ENCODE measurements at places on chromosomes 16 and 17.

DNA sequence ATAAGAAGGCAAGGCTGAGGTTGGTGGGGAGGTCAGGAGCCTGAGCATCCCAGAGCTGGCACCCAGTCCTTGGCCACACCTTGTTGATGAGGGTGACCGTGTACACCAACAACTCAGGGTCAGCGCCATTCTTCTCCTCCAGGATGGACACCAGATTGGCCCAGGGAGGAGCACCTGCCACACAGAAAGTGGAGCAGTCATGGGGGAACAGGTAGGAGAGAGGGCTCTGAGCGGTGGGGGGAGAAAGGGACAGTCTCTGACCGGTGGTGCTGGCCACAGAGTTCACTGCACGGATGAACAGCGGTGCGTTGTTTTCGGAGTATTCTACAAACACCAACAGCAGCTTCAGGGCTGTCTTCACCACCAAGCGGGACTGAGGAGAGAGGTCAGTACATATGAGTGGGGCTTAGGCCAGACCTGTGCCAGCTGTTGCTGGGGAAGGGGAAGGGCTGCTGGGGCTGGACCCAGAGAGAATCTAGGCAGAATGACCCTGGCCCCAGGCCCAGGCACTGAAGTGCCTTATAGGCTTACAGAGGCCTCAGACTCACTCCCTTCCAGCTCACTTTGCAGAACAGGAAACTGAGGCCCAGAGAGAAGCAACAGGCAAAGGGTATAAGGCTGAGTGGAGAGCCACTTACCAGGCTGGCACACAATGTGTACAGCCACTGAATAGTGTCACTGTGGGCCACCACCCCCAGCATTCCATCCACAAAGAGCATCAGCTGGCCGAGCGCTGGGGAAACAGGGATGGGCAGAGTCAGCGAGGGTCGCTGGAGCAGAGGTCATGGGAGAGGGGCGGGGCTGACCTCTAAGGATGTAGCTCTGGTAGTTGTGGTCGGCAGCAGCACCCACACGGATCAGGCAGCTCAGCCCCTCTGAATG lies 9.6 kb downstream of the FHOD1 start:
- no peak for DNase-seq

GRCh38 chr16:58859958-58860669 lies 126.0 kb upstream of the GOT2 start:
- DNase-seq = no peak

DNA sequence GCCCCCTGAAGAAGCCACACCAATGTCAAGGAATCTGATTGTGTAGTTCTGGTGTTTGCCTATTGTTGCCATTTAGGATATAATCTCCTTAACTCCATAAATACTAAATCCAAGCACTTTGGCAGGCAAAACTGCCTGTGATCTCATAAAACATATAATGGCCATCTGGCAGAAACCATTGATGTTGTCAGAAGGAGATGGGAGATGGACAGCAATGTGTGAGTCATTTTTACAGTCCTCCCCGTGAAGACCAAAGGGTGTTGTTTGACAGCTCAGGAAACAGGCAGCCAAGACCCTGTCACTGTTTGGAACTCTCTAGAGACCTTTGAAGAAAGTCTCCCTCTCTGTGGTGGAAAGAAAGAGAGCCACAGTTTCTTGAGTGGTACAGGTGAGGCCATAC lies 454.1 kb downstream of the HS3ST3B1 start:
- no peak for DNase-seq

DNA sequence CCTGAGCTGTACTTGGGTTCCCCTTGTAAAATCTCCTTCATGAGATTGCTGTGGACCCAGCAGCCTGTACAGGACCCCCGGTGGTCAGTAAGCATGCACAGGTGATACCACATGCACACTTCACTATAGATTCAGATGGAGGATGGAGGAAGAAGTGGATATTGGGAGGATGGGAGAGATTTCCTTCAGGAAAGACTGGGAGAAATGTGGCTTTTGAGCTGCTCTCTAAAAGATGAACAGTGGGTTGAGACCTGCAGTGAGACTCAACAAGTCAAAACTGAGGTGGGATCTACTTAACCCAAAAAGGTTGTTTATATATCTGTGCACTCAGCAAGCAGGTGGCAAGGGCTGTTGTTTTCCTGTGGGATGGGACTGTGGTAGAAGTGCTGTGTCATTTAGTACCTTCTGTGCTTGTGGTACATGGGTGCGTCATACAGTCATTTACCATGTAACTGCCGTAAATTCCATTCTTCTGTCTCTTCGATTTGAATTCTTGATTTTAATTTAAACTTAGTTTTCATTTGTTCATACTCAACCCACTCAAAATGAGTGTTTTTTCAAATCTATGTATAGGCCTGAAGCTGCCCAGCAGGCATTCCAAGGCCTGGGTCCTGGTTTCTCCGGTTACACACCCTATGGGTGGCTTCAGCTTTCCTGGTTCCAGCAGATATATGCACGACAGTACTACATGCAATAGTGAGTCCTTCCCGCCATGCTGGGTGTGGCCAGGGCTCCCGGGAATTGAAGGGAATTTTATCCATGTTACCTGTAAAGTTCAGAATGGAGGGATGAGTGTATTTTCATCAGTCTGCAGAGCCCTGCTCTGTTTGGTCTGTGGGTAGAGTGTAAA lies 6.9 kb downstream of the HERPUD1 start:
- DNase-seq = no peak
